Stimulated activated CD4-positive, alpha-beta T cell treated with anti-CD3 and anti-CD28 coated beads, TNF-alpha, amount 100 ng/mL, for 1 hour (primary cell): ENCODE measurements at places on chromosomes 7 and 10.

GRCh38 chr10:131656009-131656408 lies 244.8 kb upstream of the PPP2R2D start:
- no peak for DNase-seq

DNA sequence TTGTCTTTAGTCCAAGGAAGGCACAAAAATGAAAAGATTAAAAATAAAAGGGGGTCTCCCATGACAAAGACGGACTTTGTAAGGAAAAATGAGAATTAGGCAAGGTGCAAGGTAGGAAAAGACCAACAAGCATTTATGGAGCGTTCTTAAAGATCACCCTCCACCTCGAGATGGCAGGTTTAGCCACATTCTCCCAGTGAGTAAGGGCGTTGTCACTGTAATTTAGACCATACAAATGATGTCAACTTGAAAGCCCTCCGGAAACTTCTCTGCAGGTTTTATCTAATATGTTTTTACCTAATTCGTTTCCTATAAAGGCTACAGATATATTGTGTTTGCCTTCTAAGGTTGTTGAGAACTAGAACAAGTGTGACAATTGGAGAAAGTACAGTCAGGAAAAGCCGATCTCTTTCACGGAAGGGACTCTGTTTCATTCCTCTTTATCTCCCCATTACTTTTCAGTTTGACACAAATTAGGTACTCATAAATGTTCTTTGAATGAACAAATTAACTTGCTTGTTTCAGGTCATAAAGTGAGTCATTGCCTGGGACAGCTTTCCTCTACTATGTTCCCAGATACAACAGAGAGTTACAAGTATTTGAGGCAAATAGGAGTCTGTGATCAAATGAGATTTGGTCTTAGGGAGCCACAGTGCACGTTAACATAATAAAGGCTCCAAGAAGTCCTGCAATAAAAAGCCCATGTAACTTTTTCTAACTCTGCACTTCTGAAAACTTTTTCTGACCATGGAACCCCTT lies 102.6 kb upstream of the HABP2 start:
- DNase-seq = no peak

DNA sequence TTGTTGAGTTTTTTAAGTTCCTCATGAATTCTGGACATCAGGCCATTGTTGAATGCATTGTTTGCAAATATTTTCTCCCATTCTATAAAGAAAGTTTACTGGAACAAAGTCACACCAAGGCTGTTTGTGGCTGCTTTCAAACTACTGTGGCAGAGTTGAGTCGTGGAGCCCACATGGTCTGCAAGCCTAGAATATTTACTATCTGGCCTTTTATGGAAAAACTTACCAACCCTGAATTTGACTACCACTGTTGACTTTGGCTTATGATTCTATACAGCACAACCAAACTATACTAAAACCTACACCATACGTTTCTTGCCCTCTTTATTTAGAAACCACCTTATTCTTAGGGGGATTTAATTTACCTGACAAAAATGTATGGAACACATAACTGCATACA lies 239.1 kb downstream of the KCNMA1 start:
- no peak for DNase-seq

DNA sequence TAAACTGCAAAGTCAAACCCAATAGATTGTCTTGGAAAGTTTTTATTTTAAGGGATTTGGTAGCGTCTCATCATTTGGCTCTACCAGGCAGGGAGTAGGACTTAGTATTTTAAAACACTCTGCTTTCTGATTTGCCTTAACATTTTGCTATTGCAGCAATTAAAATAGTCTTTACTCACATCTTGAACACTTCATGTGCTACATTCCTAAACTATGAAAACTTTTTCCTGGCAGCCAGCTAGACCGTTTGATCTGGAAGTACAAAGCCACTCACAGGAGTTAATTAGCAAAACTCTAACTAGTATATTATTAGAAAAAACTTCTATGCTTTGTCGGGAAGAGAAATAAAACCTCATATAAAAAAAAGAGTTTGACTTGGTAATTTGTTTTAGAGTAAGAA lies 111.4 kb downstream of the TFPI2 start:
- DNase-seq = no peak

DNA sequence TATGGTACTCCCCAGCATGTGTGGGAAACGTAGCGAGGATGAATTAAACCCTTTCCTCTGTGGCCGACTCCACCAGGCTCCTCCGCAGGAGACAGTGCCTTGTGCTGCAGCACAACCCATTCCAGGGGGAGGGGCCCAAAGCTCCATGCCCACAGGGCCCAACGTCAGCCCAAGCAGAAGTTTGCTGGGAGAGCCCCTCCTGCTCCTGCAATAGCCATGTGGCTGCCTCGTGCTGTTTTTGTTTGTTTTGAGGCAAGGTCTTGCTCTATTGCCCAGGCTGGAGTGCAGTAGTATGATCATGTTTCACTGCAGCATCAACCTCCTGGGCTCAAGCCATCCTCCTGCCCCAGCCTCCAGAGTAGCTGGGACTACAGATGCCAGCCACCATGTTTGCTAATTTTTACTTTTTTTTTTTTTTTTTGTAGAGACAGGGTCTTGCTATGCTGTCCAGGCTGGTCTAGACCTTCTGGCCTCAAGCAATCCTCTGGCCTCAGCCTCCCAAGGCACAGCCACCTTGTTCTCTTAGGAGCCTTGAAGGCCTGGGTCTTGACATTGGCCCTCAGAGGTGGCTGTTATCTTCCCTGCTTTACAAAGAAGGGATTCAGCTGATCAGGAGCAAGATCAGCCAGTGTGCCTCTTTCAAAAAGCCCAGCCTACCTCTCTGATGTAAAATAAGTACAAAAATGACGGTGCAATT lies 102.8 kb downstream of the DYNC2I1 start:
- no peak for DNase-seq

GRCh38 chr10:96287392-96288105 lies 16.2 kb upstream of the BLNK start:
- DNase-seq = no peak

DNA sequence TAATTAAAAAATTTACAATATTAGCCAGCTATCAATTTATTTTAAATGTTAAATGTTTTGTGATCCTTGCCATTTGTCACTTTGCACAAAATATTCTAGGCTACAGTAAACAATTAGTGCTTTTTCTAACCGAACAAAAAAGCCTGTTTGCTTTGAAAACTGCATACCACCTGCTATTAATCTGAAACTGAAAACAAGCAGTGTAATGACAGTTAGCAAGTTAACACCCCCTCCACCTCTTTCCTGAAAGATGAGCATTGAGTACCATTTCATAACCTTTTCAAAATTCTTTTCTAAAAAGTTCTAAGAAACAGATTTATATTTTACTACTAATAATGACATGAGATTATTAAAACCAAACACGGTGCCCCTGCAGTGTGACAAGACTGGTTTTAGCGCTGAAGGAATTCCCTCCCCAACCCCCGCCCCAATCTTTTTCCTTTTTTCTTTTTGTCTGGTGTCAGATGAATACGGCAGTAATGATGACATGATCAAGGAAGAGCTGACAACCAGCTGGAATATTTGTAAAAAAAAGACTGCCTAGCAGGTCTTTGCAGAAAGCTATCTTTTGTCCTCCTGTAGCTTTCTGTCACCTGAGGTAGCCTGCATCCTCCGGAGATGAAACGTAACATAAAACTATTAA lies 175.6 kb downstream of the CHCHD3 start:
- no peak for DNase-seq

GRCh38 chr7:80014511-80014910 lies 120.1 kb upstream of the GNAI1 start:
- DNase-seq = no peak

- DNase-seq = no peak
Measured at GRCh38 chr7:65233409-65234034, 140.1 kb upstream of the ZNF92 start.

GRCh38 chr10:32114508-32114907 lies 58.3 kb upstream of the KIF5B start:
- no peak for DNase-seq

- DNase-seq = no peak
Measured at GRCh38 chr10:34731885-34732701, 83.0 kb downstream of the PARD3 start.

GRCh38 chr7:47978790-47979144 lies 648 bp downstream of the HUS1 start:
- no peak for DNase-seq

DNA sequence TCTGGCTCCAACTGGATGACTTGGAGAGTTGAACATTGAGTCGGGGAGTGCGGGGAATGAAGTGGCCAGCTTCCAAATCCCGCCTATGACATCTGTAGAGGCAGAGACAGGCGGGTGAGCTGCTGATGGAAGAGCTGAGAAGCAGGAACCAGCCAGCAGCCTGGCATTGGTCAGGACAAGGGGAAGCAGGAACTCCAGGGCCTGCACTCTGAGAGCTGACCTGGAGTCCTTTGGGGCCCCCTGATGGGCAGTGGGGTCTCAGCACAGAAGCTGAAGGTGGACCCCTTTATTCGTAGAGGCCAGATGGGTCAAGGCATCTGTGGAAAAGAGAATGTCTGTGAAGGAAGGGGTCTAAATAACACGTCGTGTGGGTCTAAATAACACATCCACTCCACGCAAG lies 57.0 kb downstream of the SEC61G start:
- no peak for DNase-seq
